ENCODE measurements at places on chromosomes 2 and 18.

DNA sequence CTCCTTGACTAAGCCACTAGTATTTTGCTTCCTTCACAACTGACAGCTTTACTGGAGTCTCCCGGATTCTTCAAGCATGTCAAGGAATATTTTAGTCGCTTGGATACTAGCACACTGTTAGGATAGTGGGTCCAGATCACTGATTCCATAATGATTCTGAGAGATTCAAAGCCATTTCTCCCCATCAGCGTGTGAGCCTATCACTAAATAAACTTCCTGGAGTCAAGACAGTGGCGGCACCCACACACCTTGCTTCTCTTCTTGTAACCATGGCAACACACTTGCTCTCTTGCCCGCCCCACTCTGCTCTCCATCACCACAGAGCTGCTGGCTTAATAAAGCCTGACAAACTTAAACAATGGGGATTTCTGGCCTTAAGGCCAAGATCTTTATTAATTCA lies 245.1 kb downstream of the LRRTM1 start:
- DNase-seq: no peak

- no peak for DNase-seq
These were observed 86.9 kb downstream of the FAM117B start for GRCh38 chr2:202721621-202722020.

DNA sequence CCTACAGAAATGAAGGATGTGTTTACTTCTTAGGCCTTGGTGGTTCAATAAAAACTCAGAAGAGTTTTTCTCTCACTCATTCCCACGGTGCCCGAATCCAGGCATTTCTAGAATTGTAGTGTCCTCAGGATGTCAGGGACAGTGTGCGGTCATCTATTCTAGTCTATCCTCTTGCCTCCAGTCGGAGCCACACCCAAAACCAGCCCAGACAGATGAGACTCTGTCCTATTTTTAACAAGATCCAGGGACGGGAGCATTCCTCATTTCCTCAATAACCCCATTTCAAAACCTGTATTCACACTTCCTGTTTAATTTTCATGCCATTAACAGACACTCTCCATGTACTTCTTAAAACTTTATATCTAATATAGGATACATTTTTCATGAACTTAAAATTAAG lies 11.6 kb upstream of the RBMS1 start:
- no peak for DNase-seq

DNA sequence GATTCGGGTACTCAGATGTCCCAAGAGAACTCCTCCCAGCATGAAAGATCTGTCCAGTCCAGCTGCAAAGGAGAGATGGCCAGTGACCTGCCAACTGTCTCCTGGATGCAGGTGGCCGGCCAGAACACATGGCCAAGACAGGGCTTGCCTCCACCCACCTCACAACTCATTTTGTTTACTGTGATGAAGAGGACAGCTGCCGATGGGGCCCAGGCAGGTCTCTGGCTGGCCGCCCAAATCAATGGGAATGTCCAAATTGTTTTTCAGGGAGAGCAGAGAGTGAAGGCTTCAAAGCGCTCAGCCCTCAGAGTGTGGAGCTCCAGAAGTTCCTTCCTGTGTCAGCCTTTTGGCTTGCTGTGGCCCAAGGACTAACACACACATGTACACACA lies 41.9 kb downstream of the FOSL2 start:
- no peak for DNase-seq

DNA sequence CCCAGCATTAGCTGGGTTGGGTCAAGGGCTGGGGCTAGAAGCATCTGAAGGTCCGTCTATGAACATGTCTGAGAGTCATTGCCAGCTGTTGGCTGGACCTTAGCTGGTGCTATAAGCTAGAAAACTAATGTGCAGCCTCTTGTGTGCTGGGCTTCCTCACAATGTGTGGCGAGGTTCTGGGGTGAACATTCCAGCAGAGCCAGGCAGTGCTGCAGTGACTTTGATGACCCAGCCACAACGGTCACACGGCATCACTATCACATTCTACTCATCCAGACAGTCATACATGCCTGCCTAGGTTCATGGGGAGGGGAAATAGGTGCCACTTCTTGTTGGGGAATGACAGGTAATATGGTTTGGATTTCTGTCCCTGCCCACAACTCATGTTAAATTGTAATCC lies 260.5 kb downstream of the CYP26B1 start:
- DNase-seq: no peak

DNA sequence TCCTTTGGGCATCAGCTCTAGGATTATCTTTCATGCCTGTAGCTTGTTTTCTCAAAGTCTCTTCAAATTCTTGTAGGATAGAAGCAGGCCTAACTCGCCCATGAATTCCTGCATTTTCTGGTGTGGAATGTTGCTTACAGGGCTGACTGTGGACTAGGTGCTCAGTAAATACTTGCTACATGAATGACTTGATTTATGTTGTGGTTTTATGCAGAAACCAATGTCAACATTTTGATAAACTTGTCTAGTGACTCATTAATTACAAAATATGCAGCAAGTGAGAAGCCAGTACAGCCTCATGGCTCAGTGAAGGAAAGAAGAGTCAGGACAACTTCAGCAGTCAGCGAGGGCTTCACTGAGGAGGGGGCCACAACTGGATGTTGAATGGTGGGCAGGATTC lies 110.6 kb upstream of the SIX2 start:
- DNase-seq: no peak

DNA sequence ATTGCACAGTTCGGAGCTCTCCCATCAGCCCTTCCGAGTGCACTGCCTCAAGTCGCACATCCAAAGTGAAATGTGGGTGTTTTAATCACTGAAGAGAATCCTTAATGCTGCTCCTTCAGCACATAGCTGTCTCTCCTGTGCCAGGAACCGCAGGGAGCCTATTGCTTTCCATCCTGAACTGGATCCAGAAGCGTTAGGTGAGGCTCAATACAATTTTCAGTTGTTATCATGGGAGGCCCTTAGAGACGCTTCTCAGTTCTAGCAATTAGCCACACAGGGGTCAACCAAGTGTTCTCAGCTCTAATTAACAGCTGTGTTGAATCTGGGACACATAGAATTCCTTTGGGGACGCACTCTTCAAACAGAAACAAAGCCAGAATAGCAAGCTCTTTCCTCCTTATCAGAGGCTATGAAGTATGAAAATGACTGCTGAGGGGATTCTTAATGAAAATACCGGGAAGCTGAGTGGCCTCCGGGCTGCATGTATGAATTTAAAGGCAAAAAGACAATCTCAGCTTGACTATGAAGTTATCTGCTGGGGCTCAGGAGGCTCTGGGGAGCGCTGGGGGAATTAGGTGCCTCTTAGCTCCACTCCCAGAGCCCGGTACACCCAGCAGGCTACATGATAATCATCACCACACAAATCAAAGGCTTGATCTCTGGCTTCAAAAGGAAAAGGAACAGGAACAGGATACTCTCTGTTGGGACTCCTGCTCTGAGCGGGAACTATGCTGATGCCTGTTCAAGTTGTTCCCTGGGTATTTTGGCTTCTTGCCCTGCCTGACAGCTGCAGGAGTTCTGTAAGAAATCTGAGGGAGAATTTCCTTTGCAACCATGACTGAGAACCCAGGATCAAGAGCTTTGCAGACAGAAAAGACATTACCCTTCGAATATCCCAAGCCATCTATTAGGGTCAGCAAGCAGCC lies 55.4 kb upstream of the NCOA1 start:
- no peak for DNase-seq

DNA sequence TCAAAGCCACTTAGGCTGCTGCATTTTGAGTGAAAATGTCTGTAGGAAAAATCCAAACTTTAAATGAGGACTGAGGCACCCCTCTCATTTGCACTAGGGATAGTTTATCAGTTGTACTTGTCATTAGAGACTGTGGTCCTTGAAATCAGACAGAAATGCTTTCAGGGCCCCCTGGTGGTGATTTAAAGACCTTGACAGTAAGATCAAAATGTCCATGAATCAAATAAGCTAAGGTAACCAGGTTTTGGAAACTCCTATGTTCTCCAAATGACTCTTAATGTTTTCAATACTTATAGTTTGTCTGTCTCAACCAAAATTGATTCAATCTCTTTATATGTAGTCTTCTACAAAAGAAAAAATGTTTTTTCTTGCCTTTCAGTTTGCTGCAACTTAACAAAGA lies 28.8 kb upstream of the DDX18 start:
- DNase-seq: no peak

DNA sequence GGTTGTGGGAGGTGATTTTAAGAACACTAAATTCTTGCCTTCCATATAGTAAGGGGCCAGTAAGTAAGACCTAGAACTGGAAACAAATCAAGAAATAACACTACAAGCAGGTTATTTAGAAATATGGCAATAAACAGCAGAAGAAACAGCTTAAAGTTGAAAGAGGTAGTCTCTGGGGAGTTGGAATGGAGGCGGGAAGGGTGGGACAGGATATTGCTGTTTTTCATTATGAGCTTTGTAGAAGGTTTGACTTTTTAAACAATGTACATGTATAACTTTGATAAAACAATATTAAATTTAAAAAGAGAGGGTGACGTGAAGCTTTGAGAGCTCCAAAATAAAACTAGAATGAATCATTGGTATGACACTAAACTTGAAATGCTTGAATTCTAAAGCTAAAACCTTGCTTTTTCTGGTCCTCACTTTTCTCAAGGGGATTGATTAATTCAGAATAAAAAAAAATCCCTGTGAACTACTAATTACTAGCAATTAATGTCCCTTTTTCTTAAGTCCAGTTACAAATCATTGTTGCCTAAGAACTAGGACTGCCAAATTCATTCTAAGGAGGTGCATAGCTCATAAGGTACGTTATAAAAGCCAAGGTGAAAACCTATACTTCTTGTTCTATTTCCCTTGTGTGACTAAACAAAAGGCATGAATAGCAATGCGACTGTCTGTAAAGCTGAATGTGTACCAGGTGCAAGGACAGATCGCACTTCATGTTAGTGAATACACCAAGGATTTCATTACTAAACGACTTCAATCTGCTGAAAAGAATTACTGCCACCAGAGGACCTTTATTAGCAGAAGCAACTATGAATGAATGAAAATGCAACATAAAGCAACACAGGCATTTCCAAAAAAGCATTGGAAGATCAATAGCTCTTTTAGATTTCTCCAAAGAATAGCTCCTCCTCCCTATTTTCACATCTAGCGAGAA lies 177.5 kb downstream of the RBM43 start:
- no peak for DNase-seq

GRCh38 chr2:133420788-133421187 lies 147.5 kb downstream of the NCKAP5 start:
- DNase-seq: no peak

- no peak for DNase-seq
These were observed 85.8 kb downstream of the PLCL1 start for GRCh38 chr2:197890168-197890567.

DNA sequence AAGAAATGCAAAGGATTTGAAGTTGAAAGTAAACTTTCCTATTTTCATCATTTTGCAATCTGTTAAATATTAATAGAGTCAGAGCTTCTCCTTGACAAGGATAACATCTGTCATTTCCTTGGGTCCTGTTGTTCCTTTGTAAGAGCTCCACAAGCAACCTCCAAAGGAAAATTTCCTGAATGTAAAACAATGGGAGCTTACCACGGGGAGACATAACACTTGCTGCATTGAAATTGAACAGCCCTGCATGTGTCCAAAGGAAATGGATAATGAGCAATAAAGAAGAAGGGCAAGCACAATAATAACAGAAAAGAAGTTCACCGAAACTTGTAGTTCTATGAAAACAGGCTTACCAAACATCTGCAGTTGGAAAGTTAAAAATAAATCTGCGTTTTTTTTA lies 42.0 kb upstream of the SCG2 start:
- no peak for DNase-seq

- peak; percentile 7 for DNase-seq
These were observed 609 bp downstream of the TPGS2 start for GRCh38 chr18:36828157-36828629.

All from T follicular helper cell (primary cell).